ENCODE measurements at places on chromosomes 2 and 18.

GRCh38 chr2:96151595-96152303, 6.5 kb upstream of the DUSP2 start:
- no peak for DNase-seq

DNA sequence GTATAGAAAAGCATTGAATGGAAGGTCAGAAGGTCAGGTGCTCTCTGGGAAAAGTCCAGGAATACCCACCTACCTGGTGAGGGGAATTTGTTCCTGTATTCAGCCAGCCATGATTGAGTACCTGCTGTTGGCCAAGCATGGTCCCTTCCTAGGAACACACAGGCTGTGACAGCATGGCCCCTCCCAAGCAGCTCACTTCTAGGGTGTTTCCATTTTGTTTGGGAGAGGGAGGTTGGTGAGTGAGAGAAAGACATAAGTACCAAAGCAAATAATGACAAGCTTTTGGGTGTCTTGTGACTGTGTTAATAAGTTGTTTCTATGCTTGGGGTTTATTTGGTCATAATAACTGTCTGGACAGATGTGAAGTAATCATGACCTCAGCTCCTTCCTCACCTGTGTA, 46.3 kb downstream of the CABLES1 start:
- no peak for DNase-seq

DNA sequence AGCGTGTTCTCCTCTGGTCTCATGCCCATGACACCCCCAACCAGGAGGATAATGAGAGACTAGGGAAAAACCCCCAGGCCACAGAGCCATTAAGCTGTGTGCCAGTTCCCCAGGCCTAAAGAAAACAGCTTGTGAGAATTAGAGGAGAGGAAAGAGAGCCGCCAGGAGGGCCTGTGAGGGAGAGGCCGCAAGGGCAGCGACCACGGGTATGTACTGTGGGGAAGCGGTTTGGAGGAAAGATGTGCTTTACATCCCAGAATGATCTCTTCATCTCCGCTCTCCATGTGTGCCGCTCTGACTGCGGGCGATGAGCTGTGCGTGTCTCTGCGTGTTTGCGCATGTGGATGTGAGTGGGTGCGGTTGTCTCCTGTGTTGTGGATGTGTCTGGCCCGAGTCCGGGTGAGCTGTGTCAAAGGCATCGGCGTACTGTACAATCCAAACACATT, 82.9 kb downstream of the DYSF start:
- peak; percentile 68 for DNase-seq

DNA sequence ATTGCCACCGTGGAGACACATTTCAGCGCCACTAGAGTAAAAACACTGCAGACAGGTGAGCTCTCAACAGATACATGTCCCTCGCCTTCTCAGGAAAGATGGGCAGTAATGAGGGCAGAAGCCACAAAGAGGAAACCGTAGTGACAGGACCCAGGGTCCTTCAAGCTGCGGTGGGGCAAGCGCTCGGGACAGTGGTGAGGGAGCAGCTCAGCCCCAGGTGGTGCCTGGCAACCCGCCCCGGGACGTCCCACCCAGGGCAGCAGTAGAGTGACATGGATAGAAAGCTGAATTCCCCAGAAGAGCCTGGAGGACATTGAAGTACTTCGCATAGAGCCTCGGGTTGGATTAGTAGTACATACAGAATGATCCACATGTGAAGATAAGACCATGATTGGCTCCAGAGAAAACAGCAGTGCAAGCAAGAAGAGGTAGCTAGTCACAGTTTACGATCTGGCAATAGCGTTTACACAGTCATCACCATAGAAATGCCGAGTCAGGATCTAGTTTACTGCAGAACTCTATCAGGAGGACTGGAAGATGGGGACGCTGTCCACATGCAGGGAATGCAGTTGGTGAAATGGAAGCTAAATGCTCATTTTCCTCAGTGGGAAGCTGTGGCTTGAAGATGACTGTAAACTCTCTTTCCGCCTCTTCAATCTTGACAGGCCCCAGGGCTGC, 37.4 kb upstream of the ALPP start:
- no peak for DNase-seq

DNA sequence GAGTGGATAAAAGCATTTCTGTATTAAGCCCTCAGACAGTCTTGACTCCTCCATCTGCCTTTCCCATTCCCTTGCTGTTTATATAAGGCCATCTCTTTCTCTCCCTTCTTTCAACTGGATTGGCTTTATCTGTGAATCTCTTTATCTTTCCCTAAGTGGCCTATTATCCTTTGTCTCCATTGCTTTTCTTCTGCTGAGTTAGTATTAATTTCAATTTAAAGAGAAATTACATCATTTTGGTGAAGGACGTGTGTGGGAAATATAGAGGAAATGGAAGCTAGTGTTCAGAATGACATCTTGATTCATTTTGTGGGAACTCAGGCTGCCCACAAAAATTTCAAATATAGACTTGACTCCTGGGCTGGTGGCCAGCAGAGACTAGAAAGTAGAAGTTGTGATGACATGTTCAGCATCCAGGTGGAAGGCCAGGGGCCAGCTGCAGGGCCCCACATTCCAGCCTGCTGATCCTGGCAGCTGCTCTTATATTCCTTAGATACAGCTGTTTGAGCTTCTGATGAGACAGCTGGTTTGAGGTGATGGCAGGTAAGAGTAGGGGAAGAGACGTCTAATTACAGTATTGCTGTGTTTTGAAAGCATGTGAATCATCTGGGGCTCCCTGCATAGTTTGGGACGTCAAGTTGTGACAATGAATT, 52.3 kb downstream of the DIS3L2 start:
- DNase-seq, result no peak

GRCh38 chr18:53817976-53818950, 406.2 kb downstream of the MBD2 start:
- DNase-seq, result no peak

- no peak for DNase-seq
Observed at GRCh38 chr2:28047681-28048080, 157.2 kb downstream of the BABAM2 start.

DNA sequence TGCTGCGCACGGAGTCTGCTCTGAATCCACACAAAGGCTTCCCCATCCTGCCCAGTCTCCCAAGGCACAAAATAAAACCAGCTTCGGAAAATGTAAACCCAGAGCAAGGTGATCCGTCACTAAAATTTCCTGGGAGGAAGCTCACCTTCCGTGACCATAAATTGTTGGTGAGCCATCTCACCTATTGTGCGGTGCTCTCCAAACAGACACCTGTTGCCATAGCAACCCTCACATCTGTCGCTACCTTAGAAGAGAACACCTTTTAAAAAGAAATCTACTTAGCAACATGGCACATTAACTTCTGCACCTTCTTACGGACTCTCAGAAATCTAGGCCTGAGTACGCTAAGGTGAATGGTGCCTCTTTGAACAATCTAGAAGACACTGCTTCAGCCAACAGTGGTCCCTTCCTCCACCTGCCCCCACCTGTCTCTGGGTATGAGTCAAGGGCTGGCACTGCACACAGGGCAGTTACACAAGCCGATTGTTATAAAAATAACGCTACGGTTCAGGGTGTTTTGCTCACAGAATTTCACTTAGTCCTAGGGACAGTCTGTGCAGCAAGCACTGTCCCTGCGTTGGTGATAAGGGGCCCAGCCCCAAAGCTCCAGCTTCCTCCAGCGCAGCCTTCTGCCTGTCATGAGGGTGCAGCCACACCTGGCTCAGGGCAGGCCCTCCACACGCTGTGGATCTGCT, 114.9 kb upstream of the ID2 start:
- DNase-seq, result no peak

DNA sequence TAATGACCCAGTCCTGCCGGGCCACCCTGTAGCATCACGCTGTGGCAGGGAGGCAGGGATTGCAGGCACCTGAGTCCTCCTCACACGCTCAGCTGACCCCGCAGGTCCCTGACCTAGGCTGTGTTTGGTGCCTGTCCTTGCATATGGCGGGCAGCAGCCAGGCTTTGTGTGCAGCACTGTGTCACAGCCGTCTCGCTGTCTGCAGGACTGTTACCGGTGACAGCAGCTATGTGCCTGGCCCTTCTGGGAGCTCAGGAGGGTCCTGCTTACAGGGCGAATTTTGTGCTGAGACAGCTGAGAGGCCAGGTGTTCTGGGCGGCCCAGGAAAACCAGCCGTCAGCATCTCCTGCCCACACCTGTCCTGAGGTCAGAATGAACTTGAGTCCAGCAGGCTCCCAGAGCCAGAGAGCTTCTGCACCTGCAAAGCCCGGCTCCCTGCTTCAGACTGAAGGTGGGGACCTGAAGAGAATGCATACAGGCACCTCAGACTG, 10.4 kb upstream of the ARID5A start:
- DNase-seq, result peak; percentile 64

DNA sequence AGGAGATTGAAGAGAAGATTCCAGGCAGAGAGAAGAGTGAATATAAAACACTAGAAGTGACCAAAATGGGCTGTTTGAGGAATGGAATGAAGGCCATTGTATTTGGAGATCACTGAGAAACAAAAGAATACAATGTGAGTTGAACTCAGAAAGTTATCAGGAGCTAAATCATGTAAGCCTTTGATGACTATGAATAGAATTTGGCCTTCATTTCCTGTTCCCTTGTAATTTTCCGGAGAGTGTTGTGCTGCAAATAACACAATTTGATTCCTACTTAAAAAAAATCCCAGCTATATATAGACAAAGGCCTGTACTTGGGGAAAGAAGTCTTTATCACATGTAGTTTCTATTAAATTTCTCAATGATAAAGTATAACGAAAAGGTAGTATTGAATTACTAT, 33.7 kb upstream of the KYNU start:
- DNase-seq, result no peak

GRCh38 chr2:198517976-198518375, 713.6 kb downstream of the PLCL1 start:
- no peak for DNase-seq

DNA sequence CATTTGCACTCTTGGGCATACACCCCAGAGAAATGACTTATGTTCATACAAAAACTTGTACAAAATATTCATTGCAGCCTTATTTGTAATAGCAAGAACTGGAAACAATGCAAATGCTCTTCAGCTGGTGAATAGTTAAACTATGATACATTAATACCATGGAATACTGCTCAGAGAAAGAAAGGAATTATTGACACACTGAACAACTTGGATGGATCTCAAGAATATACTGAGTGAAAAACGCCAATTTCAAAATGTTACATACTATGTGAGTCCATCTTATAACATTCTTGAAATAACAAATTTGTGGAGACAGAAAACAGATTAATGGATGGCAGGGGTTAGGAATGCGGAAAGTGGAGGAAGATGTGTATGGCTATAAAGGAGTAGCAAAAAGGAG, 17.2 kb downstream of the LNPK start:
- no peak for DNase-seq

DNA sequence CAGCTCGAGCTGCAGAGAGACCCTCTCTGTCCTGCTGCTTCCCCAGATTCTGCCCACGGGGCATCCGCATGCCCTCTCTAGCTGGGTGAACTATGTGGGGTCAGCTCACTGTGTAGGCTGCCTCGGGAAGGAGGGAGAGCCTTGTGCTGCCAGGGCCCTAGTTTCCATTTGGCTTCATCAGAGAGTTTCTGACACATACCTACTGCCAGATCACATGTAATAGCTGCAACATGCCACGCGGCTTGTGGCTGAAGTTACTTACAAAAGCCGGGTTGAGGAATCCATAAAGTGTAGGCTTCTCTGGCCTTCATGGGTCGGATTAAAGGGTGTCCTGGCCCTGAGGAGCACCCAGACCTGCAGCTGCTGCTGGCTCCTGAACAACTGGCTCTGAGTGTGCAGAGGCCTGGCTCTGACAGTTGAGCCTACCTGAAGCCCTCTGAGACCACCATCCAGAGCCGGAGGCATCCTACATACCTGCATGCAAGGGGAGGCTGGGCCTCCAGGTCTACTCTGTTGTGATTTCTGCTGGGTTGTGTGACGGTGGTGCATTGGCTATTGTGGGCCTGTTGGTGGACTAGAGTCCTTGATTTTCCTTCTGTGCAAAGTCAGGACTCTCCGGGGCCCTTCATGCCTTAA, 130.0 kb downstream of the SH3RF3 start:
- DNase-seq, result no peak

- no peak for DNase-seq
Observed at GRCh38 chr2:207983641-207984042, 41.7 kb downstream of the PLEKHM3 start.

Data from posterior vena cava (tissue), 2 donors.